ENCODE measurements at places on chromosomes 7 and 10. TPM values are rescaled to one million over a fixed set of nuclear protein-coding genes. Genes with fewer than 3 reads are reported as not detected.

DNA sequence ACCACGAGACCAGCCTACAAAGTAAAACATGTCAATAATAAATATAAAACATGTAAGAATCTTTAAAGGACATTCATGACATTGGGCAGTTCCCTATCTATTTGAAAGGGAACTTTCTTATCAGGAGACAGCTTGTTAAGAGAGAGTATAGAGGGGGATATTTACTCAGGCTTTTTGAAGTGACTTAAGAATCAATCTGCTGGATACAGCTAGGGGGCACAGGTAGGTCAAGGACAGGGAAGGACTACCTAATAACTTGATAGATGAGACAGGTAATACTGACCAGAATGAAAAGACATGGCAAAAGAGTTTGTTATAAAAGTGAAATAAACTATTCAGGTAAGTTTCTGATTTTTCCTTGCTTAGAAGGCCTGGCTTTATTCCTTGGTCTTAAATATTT lies 21.8 kb upstream of the LRRD1 start:
- H3K36me3 ChIP-seq = peaks cover 38% of the 10 kb centered on the region
- no peak for DNase-seq
- H3K27me3 ChIP-seq = no peaks in the 10 kb centered on the region
- H3K4me3 ChIP-seq = no peak overlapping the region
- H3K4me1 ChIP-seq = no peaks in the 10 kb centered on the region

The ZNF37A gene
- 6.2 TPM for total RNA-seq

DNA sequence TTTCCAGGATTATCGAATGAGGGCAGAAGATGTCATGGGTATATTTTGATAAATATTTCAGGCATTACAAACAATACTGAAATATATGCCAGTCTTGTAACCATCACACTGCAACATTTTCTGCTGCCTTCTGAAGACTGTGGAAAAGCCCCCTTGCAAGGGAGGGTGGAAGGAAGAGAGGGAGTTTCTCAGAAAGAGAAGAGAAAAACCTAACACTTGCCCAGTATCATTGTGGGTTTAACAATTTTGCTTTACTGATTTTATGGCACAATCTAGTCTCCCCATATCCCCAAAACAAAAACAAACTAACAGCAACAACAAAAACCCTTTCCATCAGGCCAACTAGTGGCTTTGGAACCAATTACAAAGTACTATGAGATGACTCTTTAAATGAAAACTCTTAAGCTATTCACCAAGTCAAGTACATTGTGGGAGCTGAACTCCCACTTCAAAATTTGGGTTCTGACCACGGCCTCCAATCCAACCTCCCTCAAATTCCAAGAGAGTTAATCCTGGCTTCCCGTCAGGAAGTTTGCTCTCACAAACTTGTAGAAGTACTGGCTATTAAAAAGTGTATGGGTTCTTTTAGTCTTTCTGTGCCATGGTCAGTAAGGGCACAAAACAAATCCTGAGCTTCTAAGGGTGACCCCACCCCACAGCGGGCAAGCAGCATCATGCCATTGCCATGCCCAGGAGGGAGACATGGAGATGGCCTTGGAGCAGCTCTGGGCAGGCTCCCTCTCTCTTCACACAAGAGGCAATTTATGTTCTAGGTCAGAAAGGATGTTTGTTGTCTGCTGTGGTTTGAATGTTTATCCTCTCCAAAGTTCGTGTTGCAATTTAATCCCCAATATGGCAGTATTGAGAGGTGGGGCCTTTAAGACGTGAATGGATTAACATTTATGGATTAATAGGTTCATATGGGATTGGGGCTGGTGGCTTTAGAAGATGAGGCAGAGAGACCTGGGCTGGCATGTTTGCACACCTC lies 96.3 kb downstream of the JAZF1 start:
- H3K27me3 ChIP-seq = no peaks in the 10 kb centered on the region
- DNase-seq = no peak
- no peak overlapping the region for H3K4me3 ChIP-seq
- no peaks in the 10 kb centered on the region for H3K4me1 ChIP-seq
- no peak overlapping the region for H3K27ac ChIP-seq
- H3K36me3 ChIP-seq = no peaks in the 10 kb centered on the region

The LRRC17 gene
- total RNA-seq = 9.9 TPM

GRCh38 chr7:43439631-43440401 lies 143.1 kb upstream of the STK17A start:
- no peaks in the 10 kb centered on the region for H3K27me3 ChIP-seq
- no peak overlapping the region for H3K27ac ChIP-seq
- H3K4me1 ChIP-seq = no peaks in the 10 kb centered on the region

The GLCCI1 gene
- 3.8 TPM for total RNA-seq

GRCh38 chr10:118799777-118800176 lies 45.0 kb upstream of the CACUL1 start:
- no peak for DNase-seq
- no peaks in the 10 kb centered on the region for H3K27me3 ChIP-seq
- no peak overlapping the region for H3K4me3 ChIP-seq

Data from right atrium auricular region (tissue), 2 donors.